ENCODE measurements at places on chromosomes 1 and 21.

DNA sequence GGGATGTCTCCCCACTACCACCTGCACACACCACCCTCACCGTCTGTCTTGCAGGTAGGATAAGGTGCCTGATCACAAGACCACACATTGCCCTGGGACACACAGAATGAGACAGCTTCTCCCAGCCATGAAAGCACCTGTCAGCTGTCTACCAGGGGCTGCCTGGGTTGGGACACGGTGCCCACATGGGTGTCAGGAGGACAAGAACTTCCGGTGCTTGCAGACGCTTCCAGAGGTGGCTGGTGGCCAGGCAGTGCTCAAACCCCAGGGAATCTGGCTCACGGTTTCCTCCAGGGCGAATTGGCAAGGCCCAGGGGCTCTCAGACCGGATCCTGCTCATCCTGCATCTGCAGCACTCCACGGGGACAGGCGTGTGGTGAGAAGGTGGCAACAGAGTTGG is 182.6 kb upstream of the ARHGEF16 start:
- no peak for DNase-seq

GRCh38 chr21:34790834-34791233 is 122.0 kb downstream of the CLIC6 start:
- no peak for DNase-seq

- no peak for DNase-seq
Measured at GRCh38 chr21:42724226-42724920, 71.0 kb downstream of the PDE9A start.

DNA sequence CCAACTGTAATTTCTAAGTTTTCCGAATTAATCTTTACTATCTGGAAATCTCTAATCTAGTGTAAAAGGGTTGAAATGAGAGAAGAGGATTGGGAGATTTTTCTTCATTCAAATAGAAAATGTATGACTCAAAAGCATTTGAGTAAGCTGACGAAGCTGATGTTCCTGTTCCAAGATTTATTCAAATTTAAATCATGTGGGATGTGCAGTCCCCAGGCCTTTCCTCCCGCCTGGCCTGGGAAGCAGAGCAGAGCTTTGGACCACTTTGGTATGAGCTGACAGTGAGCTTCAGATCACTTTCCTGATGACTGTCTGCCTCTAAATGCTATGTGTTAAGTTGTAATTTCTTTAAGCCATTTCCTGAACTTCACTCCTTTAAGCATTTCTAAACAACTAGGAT is 192.0 kb downstream of the DHRS3 start:
- DNase-seq = no peak

- DNase-seq = no peak
Measured at GRCh38 chr1:116738673-116739370, 15.4 kb upstream of the CD2 start.

DNA sequence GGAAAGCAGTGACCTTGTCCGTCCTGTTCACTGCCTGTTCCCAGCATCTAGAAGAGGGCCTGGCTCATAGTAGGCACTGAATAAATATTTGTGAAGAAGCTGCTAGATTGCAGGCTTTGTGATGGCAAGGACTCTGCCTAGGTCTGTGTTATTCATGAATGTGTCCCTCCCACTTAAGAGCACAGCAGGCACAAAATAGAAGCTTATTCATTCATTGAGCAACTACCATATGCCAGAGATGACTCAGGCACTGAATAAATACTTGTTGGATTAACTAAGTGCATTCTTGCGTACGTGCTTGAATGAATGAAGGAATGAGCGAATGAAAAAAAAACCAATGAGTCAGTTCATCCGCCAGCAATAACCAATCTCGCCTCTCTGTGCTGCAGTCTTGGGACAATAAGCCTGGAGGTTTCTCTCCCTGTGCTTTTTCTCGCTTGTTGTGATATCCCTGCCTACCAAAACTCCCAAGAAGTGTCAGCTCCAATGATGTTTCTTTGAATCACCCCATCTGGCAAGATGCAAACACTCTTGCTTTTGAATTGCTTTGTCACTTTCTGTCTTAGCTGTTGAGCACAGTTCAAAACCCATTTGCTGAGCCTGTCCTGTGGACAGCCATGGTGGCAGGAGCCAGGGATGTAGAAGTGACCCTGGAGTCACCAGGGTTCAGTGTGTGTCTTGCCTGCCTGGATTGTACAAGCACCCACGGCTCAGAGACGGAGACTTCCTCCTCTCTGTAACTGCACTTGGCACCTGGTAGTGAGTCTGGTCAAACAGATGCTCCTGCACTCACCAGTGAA is 143.9 kb downstream of the KAZN start:
- no peak for DNase-seq

- no peak for DNase-seq
Measured at GRCh38 chr1:53718443-53718842, 20.5 kb downstream of the GLIS1 start.

GRCh38 chr21:32424674-32425073 is 12.2 kb downstream of the EVA1C start:
- no peak for DNase-seq

- DNase-seq = no peak
Measured at GRCh38 chr1:233654658-233655280, 40.9 kb downstream of the KCNK1 start.

DNA sequence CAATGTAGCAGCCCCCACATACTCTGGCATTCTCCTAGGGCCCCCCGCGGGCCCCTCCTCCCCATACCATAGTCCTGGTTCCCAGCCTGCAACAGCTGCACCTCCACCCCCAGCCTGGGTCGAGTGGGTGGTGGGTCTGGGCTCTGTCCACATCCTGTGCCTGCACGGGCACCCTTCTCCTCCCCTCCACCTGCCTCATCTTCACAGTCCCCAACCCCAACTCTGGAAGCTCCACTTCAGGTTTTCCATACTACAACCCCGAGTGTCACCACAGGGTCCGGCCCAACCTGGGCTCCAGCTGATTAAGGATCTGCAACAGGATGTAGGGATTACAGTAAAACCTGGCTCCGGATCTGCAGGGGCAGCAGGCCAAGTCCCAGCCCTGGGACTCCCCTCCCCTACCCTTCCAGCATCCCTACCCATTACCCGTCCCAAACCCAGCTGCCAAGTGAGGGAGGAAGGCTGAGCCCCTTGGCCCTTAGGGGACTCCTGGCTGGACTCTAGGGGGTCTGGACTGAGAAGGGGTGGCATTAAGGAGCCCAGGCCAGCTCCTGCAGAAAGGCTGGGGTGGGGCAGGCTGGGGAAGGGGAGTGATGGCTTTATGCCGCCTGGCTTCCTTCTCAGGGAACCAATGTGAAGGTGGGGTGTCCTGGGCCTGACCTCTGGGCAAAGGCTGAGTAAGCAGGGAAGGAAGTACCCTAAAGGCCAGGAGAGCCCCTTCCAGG is 116.8 kb downstream of the CASZ1 start:
- no peak for DNase-seq

DNA sequence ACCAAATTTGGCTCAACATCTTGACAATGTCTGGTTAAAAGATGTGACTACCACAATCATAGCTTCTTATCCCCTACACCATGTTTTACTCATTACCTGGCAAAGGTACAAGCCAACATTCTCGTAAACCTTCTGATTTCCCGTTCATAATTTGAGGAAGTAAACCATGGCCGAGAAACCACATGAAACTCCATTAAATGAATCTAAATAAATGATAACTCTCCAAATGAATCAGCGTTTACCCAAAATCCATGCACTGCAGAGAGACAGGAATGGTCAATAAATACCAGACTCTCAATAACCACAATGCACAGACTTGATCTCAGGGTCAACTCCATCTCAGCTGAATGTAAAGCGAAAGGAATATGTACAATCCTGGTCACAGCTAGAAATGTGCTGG is 125.2 kb downstream of the TYW3 start:
- no peak for DNase-seq

- DNase-seq = no peak
Measured at GRCh38 chr1:226624526-226624925, 76.0 kb downstream of the STUM start.

DNA sequence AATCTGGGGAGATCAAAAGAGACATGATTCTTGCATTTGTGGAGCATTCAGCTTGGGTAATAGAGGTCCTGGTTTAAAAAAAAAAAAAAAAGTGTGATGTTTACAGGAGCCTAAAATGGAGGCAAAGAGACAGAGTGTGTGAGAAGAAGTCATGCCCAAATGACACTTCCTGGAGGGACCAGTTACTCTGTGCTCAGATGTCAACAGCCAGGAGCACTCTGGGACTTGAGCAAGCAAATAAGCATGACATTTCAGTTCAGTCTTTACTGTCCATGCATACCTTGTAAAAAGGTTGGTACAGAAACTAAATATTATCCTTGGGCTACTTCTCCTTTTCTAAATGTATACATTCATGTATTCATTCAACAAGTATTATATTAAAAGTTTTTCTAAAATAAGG is 25.2 kb upstream of the ADGRL2 start:
- no peak for DNase-seq

GRCh38 chr1:46181343-46182260 is 5.3 kb upstream of the P3R3URF start:
- DNase-seq = no peak

Data from KG1 (cell line).